ENCODE measurements at places on chromosomes 3 and 15. TPM values are rescaled to one million over a fixed set of nuclear protein-coding genes. Genes with fewer than 3 reads are reported as not detected.

MYO5A gene
- total RNA-seq = 8.6 TPM

VGLL3 gene
- total RNA-seq = 7.8 TPM

EXD1 gene
- not detected for total RNA-seq

SERINC4 gene
- 0.22 TPM for total RNA-seq

UACA gene
- 15.4 TPM for total RNA-seq

IL20RB gene
- 0.31 TPM for total RNA-seq

GFM1 gene
- 20.0 TPM for total RNA-seq

GRCh38 chr3:39362812-39363211 is 20.4 kb upstream of the SLC25A38 start:
- DNase-seq = no peak

- DNase-seq = no peak
Observed at GRCh38 chr15:88803241-88803919, at the start of gene ACAN. TSS of gene ACAN (plus strand) at chr15:88803436. CDS start at chr15:88836207, 32,771 bp downstream.

DNA sequence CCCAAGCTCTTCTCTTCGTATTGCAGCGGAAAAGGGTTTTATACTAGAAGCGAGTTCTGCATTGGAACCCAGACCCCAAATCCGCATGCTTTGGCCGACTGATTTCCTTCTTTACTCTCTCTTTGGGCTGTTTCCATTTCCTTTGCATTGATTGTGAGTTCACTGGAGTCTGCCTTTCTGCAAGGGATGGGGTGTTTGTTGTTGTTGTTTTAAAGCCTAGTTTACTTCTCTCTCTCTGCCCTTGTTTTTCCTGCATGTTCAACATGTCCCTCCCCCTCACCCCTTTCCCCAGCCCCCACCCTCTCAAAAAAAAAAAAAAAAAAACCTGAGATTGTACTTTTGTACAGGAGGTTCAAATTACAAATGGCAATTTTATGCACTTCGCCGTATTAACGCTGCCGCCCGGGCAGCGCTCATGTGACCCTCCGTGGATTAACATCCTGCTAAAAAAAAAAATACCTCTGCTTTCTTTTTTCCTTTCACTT is 2.2 kb downstream of the NR2F2 start:
- DNase-seq = no peak

GRCh38 chr15:28900041-28900891 is 14.5 kb downstream of the APBA2 start:
- DNase-seq = no peak

GRCh38 chr3:168850109-168850508 is 754.4 kb upstream of the GOLIM4 start:
- DNase-seq = no peak

GRCh38 chr3:159855599-159856346 is 132.9 kb upstream of the IL12A start:
- no peak for DNase-seq

- DNase-seq = no peak
Observed at GRCh38 chr15:66682865-66683264, 19.2 kb upstream of the SMAD6 start.

GRCh38 chr3:173653781-173654180 is 256.2 kb downstream of the NLGN1 start:
- DNase-seq = no peak

- no peak for DNase-seq
Observed at GRCh38 chr3:181726351-181727330, 14.9 kb downstream of the SOX2 start.

DNA sequence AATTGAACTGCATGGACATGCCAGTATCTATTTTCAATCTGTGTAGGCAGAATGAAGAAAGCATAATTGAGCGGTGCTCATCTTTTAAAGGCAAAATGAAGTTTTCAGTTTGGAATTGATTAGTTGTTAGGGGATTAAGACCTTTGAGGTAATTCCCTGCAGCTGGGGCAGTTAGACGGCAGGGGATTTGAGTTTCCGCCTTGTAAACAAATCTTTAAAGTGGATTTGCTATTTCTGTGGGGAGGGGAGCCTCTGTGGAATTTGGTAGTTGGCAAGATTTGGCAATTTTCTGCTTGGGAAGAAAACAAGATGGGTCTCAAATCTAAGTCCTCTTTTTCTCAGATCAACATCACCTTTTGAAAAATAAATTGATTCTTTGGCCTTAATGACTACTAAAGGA is 212.5 kb upstream of the CNTN6 start:
- DNase-seq = no peak

DNA sequence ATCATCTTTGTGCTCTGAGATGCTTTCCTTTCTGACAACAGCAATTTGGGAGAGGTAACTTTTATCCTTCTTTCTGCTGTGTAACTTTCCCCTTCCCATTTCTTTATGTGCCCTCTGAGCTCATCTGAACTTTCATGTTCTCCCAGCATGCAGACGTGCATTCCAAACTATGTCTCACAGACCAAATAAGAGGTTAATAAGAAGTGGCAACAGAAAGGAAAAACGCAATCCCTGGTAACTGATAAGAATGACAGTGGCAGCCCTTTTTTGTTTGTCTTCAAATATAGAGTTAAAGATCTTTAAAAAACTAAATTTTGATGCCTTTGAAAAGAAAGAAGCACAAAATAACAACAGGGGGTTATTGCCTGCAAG is 533.4 kb downstream of the FOXP1 start:
- DNase-seq = no peak

DNA sequence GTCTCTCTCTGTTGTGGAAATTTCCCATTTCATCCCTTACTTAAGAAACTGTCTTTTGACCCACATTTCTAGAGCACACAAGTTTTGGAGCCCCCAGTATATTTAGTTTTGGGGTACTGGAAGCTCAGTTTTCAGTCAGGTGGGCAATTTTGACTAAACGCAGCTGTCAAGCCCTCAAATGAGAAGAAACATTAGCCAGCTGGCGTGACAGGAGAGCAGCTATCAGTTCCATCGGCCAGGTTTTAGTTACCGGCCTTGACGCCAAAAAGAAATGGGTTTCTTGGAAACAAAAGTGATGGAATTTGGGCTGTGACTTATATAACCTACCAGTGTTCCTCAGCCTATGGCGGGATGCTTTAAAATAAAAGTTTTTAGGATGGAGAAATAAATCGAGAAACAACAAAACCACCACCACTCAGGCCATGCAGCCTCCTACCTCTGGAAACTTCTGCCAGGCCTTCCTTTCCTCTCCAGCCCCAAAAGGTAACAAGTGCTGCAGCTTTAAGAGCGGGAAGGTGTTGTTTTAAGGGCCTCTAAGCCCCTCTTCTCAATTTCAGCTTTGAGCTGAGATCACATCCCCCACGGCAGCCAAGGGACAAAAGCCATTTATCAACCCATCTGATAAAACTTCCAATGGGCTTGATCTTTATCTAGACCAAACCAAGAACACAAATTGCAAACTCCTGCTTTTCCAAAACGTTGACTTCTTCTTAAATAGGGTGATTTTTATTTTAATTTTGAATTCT is 18.3 kb downstream of the RGMA start:
- DNase-seq = no peak

DNA sequence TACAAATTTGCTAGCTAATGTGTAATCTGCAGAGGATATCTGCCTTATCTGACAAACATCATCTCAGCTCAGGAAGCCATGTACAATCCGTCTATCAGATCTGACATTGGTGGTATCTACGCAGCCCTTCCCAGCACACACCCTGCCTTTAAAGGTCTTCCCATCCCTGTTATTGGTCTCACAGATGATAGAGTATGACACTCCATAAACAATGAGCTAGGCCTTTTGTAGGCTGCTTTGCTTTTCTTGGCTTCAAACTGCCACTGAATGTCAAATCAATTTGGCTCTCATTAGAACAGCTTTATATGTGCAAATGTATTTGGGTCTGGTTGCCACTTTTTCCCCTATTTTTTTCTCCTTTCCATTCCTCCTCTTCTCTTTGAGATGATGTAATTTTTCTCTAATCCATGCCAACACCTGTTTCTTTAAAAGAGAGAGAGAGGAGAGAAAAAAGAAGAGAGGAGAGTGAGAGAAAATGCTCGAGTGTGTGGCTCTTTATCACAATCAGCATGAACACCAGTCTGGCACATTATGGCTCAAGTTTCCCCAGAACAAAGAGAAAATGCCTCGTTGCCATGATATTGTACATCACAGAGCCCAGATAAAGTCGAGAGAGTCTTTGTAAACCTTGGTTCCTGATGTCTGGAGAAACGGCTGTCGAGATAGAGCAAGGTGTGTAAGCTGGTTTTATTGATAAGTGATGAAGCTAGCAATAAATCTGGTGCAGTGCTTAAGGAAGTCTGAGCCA is 80.8 kb upstream of the DPH6 start:
- DNase-seq = no peak

DNA sequence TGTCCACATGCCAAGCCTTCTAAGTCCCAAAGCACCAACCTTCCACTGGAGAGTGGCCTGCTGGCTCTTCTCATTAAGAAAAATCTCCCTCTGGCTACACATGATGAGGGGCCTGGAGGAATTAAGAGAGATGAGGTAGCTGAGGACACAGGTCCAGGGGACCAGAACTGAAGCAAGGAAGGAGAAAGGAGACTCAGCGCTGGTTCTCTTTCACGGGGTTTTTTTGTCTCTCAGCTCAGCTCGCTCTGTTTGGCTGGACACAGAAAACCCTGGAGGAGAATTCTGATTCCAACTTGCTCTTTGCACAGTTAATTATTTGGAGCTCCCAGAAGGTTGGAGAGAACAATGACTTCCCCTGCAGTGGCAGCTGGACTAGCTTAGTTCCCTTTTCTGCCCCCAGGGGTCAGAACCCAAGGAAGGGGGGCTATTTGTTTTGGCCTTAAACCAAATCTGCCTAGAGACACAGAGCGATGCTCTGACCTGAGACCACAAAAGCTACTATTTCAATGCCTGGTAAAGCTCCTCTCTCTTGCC is 507.6 kb downstream of the FHIT start:
- DNase-seq = no peak

GRCh38 chr15:29711531-29711930 is 110.7 kb downstream of the TJP1 start:
- no peak for DNase-seq

DNA sequence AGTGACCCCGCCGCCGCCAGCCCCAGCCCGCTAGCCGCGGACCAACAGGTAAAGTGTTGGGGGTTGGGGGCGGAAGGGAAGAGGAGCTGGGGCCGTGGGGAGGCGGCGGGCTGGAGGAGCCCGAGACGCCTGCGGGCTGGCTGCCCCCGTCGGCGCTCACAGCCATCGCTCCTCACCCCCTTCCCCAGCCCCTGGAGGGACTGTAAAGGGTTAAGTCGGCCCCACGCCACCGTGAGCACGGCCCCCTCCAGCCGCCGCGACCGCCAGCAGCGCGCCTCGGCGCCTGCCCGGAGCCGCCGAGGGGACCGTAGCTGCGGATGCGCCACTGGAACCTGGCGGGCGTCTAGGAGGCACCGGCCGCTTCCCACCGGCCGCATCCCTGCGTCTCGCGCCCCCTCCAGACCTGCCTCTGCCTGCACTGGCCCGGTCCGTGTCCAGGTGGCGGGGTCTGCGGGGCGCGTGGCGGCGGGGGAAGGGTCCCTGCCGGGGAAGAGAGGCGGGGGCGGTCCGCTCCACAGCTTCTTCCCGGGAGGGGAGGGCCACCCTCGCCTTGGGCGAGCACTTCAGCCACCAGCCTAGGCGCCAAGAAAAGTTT is 522 bp downstream of the MED12L start:
- DNase-seq = peak; percentile 2

Measured in pancreas (tissue), 10 donors.